ENCODE measurements at places on chromosomes 13 and 19.

DNA sequence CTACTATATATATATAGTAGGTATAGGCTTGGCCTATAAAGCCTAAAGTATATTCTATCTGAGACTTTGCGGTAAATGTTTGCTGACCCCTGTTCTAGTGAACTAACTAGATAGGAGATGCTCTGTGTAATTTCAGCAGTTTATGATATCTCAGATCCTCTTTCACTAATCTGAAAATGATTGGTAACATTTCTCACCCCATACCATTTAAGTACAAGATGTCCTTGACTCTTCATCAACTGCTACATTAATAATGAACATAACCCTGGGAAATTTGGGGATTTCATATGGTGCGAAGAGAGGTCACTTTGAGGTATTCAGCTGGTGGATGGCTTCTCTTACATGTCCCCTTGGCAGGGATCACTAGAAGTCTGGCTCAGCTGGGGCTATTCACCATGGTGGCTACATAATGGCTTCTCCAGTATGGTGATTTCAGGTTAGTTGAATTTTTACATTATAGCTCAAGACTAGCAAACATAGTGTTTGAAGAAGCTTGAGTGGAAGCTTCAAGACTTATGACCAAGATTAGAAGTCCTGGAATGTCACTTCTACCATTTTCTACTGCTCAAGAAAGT is 103.6 kb upstream of the MYCBP2 start:
- DNase-seq, result no peak

DNA sequence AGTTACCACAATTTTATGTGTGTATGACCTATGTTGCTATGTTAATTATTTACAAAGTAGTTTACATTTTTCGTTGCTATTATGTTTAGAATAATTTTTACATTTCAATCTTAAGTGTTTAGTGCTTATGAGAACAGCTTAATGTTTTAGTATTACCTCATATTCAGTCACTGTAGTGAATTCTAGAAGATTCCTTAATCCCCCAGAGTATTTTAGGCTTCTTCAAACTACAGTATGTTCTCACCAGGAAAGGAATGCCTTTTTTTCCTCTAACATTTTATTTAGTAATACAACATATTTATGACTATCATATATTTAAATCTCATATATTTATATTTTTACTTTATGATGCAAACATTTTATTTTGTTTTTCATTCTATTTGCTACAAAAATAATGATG is 612.1 kb upstream of the KLHL1 start:
- no peak for DNase-seq

DNA sequence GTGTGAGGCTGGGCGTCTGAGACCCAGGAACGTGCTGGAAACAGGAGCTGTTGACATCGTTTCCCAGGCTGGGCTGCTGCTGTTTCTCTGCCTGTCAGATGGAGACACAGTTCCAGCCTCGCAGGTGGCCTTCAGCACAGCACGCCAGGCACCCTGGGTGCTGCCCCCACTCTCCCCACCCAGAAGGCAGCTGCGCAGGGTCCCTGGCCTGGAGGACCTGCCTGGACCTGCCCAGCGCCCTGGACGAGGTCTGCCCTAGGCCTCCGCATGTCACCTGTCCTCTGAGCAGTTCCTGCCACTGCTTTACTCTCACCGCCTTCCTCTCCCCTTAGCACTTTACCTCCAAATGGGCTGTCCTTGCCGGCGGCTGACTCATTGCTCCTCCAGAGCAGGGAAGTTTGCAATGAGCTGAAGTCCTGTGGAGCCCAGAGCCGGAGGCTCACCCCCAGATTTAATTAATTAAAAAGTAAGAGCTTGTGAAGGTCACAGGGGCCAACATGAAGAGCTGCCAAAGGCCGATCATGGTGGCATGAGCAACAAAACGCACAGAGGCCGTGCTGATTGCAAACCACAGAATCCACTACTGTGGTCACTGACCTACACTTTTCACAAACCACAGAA is 32.2 kb downstream of the C13orf46 start:
- DNase-seq, result no peak

DNA sequence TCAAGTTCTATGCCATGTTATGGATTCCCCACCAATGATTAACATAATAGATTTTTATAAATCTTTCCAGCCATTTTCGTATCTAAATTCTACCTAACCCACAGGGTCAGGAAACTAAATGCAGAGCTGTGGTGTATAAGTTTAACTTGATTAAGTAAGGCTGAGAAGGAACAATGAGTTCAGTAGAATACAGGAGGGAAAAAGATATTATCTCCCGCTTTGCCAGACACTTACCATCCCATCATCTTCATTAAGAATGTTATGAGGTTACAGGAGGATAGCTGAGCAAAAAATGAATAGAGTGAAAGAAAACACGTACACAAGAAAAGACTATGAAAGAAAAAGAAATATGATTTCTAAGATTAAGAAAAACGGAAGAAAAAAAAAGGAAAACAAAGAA is 27.1 kb downstream of the N4BP2L2 start:
- DNase-seq, result no peak

DNA sequence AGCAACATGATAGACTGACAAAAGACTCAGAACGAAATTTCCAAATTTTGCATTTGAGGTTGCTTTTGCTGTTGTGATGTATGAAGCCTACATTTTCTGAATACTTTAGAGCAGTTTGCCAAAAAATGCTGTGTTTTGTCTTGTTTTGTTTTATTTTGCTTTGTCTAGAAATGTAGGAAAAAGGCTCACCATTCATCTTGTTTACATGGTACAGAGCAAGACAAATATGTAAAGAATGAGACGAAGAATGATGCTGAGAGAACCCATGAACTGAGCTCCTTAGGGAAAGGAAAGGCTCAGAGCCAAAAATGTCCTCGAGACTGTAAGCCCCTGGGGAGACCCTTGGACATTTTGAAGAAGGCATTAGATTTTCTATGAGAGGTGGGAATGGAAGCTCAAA is 6.8 kb upstream of the SPART start:
- no peak for DNase-seq

- peak; percentile 16 for DNase-seq
Observed at GRCh38 chr13:38830442-38831045, 143.7 kb downstream of the FREM2 start.

- no peak for DNase-seq
Observed at GRCh38 chr13:33328701-33329100, 43.1 kb upstream of the STARD13 start.

DNA sequence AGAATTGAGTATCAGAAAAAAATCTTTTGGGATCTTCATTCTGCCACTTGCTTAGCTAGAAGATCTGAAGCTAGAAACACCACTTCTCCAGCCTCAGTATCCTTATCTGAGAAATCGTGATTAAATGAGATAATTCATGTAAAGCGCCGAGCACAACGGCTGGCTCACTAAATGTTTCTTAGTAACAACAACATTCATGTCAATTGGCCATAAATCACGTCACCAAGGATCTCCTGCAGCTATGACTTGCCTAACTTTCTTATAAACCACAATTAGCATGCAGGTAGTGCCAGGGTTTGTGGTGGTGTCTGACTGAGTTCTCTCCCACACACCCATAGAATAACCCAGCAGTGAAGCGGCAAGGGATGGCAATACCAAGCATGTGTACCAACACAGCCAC is 501.3 kb downstream of the EFNB2 start:
- no peak for DNase-seq

DNA sequence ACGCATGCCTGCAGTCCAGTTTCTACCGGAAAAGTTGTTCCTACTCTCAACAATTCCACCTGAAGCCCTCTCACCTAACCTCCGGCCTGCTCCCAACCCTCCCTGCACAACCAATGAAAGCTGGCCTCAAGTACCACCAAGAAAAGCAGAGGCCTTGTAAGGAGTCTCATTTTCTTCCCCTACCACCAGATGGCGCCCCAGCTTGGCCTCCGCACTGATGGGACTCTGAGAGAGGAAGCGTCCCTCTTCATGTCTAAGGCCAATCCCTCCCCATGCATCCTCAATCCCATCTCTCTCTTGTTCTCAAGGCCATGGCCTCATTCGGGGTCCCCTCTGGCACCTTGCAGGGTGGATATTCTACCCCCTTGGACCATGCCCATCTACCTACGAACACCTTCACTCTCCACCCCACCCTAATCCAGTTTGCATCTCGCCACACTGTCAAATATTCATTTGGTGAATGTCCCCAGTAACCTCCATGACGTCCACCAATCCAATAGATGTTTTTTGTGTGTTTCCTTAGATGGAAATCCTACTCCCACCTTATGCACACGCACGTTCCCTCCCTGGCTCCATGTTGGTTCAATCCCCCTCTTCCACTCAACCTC is 412.8 kb downstream of the ZNF536 start:
- DNase-seq, result peak; percentile 44

DNA sequence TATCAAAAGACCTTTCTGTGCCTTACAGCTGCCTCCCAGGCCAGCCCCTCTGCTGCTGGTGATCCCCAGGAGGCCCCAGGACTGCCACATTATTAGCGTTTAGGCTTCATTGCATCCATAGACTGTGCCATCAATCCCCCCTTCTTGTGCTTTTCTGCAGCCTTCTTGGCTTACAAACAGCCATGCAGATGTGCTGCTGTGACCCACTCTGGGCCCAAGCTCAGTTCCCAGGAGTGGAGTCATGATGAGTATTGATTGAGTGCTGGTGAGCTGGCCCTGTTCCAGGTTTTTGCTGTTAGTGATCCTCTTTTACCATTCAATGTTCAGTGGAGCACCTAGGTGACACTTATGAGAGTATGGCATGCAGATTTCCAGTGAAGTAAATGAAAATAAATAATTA is 59.9 kb upstream of the SLAIN1 start:
- DNase-seq, result no peak

- DNase-seq, result no peak
Observed at GRCh38 chr13:26380930-26381329, 127.0 kb downstream of the CDK8 start.

- no peak for DNase-seq
Observed at GRCh38 chr19:47142779-47143178, 12.1 kb downstream of the SAE1 start.

GRCh38 chr19:10086591-10087192 is 575 bp downstream of the SHFL start:
- no peak for DNase-seq

DNA sequence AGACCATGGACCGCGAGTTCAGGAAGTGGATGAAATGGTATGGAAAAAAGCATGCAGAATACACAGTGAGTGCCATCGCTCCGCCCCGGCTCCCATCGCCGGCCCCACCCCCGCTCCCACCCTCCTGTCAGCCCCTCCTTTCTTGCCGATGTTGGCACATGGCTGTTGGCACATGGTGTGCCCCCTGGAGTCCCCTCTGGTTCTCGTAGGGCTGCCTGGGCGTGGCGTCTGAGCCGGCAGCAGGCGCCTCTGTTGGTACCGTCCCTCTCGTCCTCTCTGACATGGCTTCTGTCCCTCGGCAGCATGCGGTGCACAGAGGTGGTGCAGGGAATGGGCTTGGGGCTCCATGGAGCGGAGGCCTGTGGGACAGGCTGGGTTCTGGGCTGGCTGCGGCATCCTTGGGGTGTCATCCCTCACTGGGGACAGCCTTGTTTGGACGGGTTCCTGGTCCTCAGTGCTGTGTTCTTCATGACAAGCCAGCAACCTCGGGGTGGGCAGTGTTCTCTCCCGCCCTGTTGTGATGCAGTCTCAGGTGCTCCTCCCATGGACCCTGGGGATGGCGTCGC is 30.9 kb downstream of the DOT1L start:
- no peak for DNase-seq

DNA sequence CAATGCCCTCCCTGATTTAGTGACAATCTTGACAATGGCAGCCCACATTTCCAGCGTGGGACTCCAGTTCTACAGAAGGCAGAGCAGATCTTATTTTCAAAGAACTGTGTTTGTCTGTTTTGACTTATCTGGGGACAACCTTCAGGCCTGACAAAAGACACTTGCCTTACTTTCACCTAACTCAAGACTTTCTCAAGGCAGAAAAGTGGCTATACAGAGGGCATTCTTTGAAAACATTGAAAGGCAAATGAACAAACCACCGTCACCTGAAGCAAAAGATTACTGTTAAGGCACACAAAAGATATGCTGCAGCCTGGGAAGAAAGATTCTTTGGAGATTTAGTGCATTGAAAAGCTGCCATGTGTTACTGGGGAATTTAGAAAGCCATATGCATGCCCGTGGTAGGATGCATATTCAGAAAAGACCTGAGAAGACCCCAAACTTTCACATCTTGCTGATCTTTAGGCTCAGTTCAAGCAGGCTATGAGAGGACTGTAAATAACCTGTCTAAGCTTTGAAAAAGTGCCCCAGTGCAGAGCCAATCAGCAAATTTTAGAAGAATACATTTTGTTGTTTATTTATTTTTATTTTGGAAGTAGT is 82.8 kb downstream of the TSC22D1 start:
- DNase-seq, result peak; percentile 2

GRCh38 chr19:55071129-55071502 is 4.6 kb upstream of the EPS8L1 start:
- peak; percentile 98 for DNase-seq

DNA sequence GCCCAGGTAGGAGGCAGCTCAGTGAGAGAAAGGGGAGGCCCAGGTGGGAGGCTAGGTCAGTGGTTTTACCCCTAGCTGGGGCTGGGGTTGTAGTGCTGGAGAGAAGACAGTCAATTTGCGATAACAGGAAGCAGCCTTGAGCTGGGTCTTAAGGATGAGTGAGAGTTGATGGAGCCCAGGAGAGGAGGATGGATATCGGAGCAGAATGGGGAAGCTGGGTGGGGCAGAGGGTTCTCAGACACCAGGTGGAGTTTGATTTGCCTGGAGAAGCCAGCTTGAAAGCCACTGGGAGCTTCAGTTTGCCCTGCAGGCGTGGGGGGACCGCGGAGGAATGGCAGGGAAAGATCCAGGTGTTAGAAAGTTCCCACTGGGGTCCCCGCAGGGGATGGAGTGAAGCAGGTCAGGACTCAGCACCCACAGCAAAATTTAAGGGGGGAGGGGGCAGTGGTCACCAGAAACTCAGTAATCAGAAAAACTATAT is 836 bp upstream of the CDC42EP5 start:
- DNase-seq, result no peak

- no peak for DNase-seq
Observed at GRCh38 chr13:70386919-70387318, 278.7 kb upstream of the KLHL1 start.

GRCh38 chr19:30208436-30209060 is 163.6 kb upstream of the ZNF536 start:
- no peak for DNase-seq

- DNase-seq, result peak; percentile 38
Observed at GRCh38 chr13:111027458-111028439, 87.4 kb upstream of the ARHGEF7 start.

- DNase-seq, result no peak
Observed at GRCh38 chr13:66665991-66666390, 564.1 kb downstream of the PCDH9 start.

GRCh38 chr19:21638776-21639175 is 128.6 kb downstream of the ZNF100 start:
- no peak for DNase-seq

GRCh38 chr19:4301590-4302242 is 473 bp downstream of the TMIGD2 start:
- no peak for DNase-seq

DNA sequence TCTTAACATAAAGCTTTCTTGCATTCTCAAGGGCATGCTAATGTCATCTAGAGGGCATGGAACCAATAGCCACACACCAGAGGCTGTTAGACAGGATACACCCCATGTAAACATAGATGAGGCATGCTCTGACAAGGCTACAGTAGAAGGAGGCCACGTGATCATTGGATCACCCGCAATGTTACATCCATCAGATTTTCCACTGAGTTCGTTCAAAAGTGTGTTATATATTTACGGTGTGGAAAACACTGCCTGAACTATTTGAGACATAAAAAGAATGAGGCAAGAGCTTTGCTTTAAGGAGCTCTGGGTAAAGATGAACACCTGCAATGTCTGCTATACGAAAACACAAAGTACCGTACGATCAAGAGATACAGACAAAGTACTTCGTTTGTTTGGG is 817.5 kb upstream of the SLC10A2 start:
- no peak for DNase-seq

Data from RPMI8226 (cell line).